ENCODE measurements at places on chromosomes 16 and 17.
A peak's percentile ranks its signal among the peaks of the same experiment; 100 is the strongest.

- no peak for DNase-seq
Observed at GRCh38 chr16:529012-529575, 1.6 kb downstream of the CAPN15 start.

- DNase-seq, result no peak
Observed at GRCh38 chr17:28118362-28118761, 75.9 kb downstream of the NLK start.

GRCh38 chr17:82630212-82630611 is 18.0 kb downstream of the WDR45B start:
- no peak for DNase-seq

- DNase-seq, result no peak
Observed at GRCh38 chr17:4594931-4595684, 10.8 kb downstream of the SMTNL2 start.

GRCh38 chr17:51189628-51190027 is 23.4 kb downstream of the NME2 start:
- no peak for DNase-seq

DNA sequence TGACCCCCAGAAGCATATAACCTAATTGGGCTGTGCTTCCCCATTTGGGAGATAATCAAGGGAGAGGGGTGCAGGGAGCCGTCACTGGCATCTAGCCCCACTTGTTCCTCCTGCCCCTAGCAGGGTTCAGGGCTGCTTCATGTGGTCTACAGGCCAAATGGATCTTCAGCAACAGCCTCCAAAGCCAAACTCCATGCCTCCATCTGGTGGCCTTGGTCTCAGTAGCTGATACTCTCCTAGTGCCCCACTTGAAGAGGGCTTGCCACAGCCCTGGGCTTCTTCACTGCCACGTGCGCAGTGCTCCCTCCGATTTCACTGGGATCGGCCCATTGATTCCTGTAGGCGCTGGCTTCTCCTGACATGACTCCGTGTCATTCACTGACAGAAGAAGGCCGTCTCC is 24.6 kb downstream of the LYRM9 start:
- no peak for DNase-seq

DNA sequence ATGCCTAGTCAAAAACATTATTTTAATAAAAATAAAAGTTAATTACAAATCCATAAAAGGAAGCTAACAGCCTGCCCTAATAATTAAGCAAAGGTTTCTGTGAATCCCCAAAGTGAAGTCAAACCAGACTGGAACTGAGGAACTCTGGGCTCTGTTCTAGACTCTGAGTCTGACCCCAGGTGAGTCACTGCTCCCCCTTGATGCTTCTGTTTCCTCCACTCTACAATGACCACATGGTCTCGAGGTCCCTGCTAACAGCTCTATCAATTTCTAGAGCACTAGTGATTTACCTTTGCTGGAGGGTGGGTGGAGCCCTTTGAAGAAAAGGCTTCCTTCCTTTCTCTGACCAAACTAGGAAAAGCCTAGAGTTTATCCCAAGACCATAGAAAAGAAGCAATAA is 32.4 kb downstream of the XPO6 start:
- peak; percentile 35 for DNase-seq

- no peak for DNase-seq
Observed at GRCh38 chr17:52024300-52024870, 134.1 kb downstream of the CA10 start.

GRCh38 chr17:75289832-75290337 is 652 bp upstream of the SLC25A19 start:
- peak; percentile 37 for DNase-seq

DNA sequence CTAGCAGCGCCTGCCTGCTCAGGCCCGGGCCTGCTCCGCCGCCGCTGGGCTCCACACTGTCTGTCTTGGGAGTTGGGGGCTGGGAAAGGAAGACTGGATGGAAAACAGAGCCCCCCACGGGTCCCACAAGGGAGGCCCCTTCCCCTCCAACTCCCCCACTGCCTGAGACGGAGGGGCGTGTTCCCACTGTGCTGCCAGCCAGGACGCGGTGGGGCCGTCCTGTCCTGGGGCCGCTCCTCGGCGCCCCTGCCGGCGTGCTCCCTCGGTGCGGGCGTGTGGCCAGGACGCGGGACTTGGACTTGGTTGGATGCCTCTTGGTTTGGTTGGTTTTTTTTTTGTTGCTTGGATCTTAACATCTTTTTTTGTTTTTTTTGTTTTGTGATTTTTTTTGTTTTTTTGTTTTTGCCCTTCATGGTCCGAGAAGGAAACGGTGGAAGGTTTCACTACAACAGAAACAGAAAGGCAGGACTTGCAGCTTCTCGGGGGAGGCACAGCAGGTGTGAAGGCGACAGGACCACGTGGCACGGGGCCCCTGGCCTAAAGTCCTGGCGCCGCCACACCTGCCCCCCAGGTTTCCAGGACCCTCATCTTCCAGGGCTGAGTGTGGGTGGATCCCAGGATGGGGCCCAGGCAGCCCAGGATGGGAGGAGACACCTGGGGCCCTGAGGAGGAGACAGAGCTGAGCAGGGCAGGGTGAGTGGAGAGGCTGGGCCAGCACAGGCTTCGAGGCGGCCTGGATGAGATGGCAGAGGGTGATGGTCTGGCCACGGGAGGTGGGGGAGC is 16.0 kb downstream of the ENGASE start:
- DNase-seq, result no peak

DNA sequence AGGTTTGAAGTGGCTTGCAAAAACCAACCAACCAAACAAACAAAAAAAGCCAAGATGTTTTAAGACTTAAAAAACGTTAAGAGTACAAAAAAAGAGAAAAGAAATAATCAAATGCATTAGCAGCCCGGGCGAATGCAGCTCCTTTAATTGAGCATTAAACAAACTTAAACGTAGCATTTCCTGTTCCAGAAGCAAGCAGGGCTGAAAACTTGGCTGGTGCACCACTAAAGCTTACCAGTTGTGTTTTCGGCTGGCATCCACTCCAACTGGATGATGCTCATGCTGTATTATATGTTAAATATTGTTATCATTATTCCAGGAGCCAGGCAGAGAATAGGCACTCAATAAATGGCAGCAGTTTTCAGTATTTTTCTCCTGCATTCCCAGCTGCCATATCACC is 45.1 kb downstream of the IRX6 start:
- DNase-seq, result no peak

DNA sequence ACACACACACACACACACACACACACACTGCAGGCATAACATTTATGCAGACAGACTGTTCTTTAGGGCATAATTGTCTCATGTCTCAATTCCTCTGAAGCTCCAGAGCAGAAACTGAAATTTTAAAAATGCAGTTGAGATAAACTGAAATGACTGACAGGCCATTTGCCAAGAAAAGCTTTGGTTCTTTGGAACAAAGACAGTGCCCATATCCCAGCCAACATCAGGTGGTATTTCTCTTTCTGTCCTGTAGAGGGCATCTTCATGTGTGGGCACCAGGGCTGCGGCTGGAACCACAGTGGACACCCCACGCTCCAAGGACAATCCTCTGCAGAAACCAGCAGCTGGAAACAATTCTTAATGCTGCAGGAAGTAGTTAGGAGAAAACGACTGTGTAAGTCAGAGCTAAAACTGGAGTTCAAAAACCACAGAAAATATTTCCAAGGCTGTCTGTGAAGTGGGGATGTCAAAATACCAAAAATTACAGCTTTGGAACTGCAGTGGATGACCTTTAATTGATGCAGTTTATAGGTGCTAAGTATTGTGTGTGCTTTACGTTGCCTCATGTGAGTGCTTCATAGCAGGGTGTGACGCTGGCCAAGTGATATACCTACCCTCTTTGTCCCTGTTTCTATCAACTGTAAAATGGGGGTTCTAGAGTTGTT is 10.6 kb upstream of the MEFV start:
- DNase-seq, result no peak

- DNase-seq, result peak; percentile 21
Observed at GRCh38 chr16:77599793-77600415, 122.4 kb upstream of the NUDT7 start.

- no peak for DNase-seq
Observed at GRCh38 chr17:42289611-42290181, 1.4 kb downstream of the STAT5A start.

DNA sequence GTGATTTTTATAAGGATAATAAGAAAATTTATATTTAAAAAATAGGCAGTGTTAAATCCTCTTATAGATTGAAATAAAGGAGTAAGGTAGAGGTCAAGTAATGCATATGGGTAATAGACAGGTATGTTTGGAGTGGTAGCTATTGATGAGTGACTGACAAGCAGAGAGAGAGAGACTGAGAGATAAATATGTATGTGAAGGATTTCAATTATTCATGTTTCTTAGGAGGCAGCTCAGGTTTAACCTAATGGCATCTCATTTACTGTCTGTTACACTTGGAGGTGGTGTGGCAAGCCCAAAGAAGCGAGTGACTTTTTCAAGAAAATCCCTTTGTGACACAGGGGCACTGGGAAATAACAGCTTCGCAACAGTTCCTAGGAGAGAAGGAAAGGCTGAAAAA is 120.2 kb downstream of the KIF2B start:
- no peak for DNase-seq

GRCh38 chr16:84768061-84768807 is 51.6 kb upstream of the CRISPLD2 start:
- DNase-seq, result no peak

GRCh38 chr17:61413661-61414126 is 14.1 kb downstream of the TBX2 start:
- no peak for DNase-seq

GRCh38 chr17:8472663-8473062 is 37.0 kb downstream of the NDEL1 start:
- DNase-seq, result no peak

- no peak for DNase-seq
Observed at GRCh38 chr17:79609049-79609589, 1.7 kb downstream of the RBFOX3 start.

- DNase-seq, result no peak
Observed at GRCh38 chr16:55406651-55407050, 72.3 kb upstream of the MMP2 start.

GRCh38 chr16:17827313-17827712 is 356.6 kb upstream of the XYLT1 start:
- DNase-seq, result no peak

GRCh38 chr17:43529947-43530287 is 16.2 kb downstream of the ETV4 start:
- no peak for DNase-seq

GRCh38 chr16:59635674-59636073 is 901.6 kb upstream of the GOT2 start:
- no peak for DNase-seq

DNA sequence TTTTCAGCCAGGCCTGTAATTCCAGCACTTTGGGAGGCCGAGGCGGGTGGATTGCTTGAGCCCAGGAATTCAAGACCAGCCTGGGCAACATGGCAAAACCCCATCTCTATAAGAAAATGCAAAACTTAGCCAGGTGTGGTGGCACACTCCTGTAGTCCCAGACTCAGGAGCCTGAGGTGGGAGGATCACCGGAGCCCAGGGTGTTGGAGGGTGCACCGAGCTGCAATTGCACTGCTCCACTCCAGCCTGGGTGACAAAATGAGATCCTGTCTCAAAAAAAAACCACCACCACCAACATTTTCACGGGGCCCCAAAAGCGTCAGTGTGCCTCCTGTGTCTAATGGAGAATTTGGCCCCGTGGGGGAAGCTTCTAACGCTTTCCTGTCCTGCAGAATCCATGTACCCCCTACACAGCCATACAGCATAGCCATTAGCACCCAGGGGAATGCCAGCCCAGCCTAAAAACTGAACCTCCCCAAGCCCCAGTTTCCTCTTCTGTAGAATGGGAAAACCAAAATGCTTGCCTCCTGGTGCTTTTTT is 22.2 kb upstream of the MAP3K14 start:
- DNase-seq, result no peak

- no peak for DNase-seq
Observed at GRCh38 chr17:44578947-44579346, 21.7 kb downstream of the FZD2 start.

DNA sequence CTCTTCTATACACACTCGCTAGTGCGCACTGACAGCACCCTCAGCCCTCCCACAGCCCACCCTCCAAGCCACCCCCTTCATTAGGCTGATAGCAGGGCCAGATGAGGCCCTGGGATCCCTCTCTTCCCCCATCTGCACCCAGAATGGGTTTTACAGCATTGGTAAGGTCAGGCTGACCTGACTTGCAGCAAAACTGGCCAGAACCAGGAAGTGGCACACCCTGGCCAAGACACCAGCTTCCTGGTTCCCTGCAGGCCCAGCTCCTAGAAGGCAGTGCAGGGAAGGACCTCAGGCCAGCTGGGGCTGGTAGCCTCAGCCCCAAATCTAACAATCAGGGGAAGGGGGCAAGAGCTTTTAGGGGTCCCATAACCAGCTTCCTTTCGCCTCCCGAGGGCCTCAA is 50.0 kb upstream of the MRPS23 start:
- DNase-seq, result peak; percentile 48

- peak; percentile 89 for DNase-seq
Observed at GRCh38 chr17:29847527-29848400, 82.3 kb downstream of the SSH2 start.

GRCh38 chr17:77392376-77393273 is 251.9 kb downstream of the SEC14L1 start:
- DNase-seq, result no peak

DNA sequence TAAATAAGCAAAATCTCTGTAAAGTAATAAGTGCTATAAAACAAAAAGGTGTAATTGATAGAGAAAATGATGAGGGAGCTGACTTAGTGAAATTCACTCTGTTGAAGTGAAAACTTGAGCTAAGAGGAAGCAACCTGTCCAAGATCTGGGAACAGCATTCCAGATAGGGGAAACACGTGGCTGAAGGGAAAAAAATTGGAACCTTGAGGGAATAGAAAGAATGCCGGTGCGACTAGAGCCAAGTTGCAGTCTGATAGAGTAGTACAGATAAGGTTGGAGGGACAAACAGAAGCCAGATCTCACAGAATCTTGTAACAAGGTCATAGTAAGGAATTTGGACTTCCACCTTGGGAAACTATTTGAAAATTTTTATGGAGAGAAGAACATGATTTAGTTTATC is 623 bp upstream of the DDX52 start:
- peak; percentile 33 for DNase-seq

GRCh38 chr17:81999587-81999975 is 22.2 kb downstream of the ASPSCR1 start:
- no peak for DNase-seq

DNA sequence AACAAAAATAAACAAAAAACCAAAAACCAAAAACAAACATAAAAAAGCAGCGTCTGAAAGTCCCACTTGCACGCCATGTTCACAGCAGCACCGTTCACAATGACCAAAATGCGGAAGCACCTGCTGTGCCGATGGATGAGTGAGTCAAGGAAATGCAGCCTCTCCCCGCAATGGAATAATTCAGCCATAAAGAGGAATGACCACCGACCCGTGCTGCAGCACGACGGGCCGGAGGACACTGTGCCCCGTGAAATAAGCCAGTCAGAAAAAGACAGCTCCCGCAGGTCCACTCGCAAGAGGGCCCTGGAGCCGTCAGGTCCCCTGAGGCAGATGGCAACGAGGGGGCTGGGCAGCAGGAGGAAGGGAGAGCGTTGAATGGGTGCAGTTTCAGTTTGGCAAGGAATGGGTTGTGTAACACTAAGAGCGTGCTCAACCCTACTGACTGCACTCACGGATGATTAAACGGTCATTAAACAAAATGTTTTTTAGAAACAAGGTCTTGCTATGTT is 5.1 kb downstream of the CLCN7 start:
- peak; percentile 64 for DNase-seq

GRCh38 chr16:81123092-81123852 is 27.1 kb upstream of the GCSH start:
- no peak for DNase-seq
